ENCODE measurements at places on chromosomes 3 and 15.

GRCh38 chr3:54443561-54444161 is 321.3 kb downstream of the CACNA2D3 start:
- no peak for DNase-seq

DNA sequence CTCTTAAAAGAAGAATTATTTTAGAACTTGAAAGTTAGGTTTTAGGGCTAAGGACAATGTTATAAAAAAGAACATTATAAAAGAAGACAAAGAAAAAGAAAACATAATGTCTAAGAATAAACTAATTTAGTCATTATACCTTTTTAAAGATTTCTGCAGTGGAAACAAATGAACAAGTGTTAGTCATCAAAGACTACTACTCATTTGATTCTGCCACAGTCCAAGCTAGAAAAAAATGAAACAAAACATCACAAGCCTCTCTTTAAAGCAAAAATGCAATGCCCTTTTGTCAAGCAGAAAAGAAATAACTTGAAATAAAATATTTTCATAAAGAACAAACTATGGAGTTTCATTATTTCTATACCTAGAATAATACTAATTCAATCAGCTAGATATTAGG is 102.0 kb downstream of the TBC1D5 start:
- no peak for DNase-seq

- DNase-seq, result no peak
These were observed 474.4 kb upstream of the AGTR1 start for GRCh38 chr3:148223266-148223665.

- DNase-seq, result no peak
These were observed 504.4 kb downstream of the FHIT start for GRCh38 chr3:60746695-60747416.

- no peak for DNase-seq
These were observed 67.5 kb upstream of the SETMAR start for GRCh38 chr3:4235690-4236089.

DNA sequence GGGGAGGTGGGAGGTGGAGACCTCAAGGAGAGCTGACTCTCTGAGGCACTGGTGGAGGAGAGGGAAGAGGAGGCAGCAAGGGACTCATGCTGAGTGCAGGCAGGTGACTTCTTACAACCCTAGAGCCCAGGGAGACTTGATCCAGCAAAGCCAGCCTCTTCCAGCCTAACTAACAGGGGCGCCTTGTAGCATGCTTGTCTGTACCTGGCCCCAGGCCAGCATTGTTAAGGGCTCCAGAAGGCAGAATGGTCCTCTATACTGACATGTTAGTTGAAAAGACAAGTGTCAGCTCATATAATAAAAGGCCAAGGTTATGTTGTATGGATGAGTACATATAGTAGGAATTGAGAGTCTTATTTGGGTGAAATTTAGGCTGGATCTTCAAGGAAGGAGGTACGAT is 65.4 kb downstream of the CHDH start:
- DNase-seq, result no peak

DNA sequence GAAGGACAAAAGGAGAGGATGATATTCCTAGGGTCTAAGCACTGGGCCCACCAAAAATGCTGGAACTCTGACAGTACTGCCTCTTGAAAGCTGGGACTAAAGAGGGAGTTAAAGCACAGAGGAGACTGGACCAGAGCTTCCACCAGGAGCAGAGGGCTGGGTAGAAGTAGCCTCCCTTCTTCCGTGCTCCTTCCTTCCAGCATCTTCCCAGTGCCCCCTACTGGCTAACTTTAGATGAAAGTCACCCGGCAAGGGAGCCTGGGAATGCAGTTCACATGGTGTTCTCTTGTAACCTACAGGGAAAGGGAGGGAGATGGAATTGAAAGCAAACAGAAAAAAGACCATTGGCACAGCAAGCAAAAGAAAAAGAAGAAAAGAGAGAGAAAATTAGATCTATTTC is 106.1 kb upstream of the COL8A1 start:
- DNase-seq, result no peak

- no peak for DNase-seq
These were observed 164.4 kb upstream of the TOPAZ1 start for GRCh38 chr3:44077267-44077666.

DNA sequence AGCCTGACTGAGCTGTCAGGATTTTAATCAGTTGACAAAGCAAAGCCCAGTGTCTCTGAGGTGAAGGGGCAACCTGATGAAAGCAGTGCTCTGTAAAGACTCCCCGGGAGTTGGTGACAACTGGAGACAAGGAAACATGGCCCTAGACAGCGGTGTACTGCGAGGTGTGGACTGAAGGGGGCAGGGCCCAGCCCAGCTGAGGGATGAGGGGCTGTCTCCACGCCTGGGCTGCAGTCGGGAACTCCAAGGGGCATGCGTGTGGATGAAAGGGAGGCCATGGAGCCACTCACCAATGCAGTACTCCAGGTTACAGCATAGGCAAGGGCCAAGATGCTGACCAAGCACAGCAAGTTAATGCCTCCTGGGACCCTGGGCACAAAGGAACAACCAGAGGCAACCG is 45.1 kb downstream of the SCAP start:
- no peak for DNase-seq

GRCh38 chr3:128383316-128384235 is 83.1 kb downstream of the DNAJB8 start:
- DNase-seq, result peak; percentile 50

DNA sequence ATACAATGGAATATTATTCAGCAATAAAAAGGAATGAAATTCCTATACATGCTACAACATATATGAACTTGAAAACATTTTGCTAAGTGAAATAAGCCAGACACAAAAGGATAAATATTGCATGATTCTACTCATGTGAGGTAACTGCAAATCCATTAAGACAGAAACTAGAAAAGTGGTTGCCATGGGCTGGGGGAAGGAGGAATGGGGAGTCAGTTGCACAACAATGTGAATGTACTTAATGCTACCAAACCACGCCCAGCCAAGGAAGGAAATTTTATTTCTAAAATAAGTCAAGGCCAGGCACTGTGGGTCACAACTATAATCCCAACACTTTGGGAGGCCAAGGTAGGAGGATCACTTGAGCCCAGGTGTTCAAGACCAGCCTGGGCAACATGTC is 9.8 kb upstream of the GMPPB start:
- no peak for DNase-seq

GRCh38 chr3:82802501-82802900 is 1041.1 kb upstream of the GBE1 start:
- no peak for DNase-seq

- DNase-seq, result no peak
These were observed 13.0 kb downstream of the MRPL46 start for GRCh38 chr15:88454236-88454635.

All from stimulated activated CD4-positive, alpha-beta T cell treated with anti-CD3 and anti-CD28 coated beads, Interleukin-1b, Interleukin-23, amount 100 ng/mL, for 4 hours (primary cell).